Posterior cingulate gyrus (tissue), 11 donors: ENCODE measurements at places on chromosomes 7 and 10.

- no peak for DNase-seq
Observed at GRCh38 chr7:123738356-123738755, 10.4 kb downstream of the WASL start.

- no peak for DNase-seq
Observed at GRCh38 chr7:133354546-133355324, 101.9 kb downstream of the EXOC4 start.

DNA sequence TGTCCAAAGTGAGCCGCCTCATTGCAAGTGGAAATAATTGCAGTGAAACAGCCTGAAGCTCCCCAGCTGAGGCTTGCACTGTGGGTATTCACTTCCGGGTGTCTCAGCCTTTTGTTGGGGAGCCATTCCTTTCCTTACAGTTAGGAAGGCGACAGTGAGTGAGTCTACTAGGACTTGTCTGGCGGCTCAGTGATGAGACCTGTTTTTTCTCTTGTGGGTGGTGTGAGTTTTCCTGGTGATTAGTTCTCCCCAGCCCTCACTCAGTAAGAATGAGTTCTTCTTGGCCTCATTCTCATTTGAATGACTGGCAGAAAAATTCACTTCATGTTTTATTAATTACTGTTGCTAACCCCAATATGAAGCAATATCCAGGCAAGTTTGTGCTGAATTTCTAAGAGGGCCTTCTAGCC is 2.6 kb downstream of the PGAM1 start:
- no peak for DNase-seq

DNA sequence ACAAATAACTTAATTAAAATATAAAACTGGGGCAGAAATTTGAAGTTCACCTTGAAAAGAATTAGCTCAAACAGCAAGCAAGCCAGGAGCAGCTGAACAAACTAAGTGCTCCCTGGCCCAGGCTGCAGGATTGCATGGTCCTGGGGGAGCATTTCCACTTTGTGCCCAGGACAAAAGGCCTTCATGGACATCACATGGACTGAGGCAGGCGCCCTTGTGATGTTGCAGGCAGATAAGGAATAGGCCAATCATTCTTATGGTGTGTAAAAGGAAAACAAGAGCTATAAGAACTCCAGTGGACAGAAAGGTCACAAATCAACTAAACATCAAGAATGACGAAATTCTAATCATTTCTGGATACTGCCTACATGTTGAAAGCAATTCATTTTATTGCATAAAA is 17.5 kb upstream of the TECTB start:
- no peak for DNase-seq

DNA sequence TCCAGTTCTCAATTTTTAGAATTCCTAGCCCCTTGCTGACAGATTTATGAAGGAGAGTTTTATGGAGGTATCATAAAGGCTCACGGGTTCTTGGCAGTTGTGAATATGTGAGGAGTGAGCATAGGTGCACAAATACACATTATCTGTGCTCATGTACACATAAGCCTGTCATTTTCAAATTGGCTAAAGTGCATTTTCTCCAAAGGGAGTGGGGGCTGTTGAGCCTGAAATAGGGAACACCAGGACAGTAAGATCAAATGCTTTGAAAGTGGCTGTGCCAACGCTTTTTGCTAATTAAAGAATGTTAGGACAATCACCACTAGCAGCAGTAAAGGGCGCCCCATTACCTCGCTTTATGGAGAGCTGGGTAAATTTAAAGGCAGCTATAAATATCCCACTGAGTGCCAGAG is 8.3 kb upstream of the LRRC4 start:
- DNase-seq, result no peak

DNA sequence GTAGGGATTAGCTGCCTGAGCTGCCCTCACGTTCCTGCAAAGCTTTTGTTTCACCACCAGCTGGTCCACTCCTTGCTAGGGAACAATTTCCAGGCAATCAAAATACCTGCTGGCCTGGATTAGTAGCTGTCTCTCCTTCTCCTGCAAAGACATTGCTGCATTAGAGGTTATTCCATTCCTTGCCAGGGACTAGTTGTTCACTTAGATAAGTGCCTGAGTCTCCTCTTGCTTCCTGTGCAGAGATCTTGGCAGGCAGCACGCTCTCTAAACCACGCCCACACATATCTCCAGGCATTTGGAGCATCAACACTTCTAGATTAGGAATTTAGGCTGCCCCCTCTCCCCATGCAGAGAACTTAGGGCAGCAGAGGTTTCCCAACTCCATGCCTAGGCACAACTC is 150.4 kb upstream of the SMIM30 start:
- DNase-seq, result no peak

DNA sequence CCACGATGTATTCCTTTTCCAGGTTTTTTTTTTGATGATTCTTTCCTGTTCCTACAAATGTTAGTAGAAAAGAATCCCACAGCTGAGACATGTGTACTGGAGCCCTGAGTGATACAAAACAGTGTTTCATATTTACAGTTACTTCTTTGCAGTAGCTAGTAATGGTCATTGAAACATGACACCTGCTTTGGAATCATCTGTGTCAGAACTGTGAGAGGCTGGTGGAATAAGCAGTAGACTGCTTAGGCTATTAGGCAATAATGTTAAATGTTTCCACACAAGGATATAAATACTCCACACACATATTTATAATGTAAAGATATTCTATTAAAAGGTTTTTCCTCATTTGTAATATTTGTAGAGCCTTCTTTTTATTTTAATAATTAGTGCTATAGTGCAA is 394.0 kb downstream of the THSD7A start:
- no peak for DNase-seq

DNA sequence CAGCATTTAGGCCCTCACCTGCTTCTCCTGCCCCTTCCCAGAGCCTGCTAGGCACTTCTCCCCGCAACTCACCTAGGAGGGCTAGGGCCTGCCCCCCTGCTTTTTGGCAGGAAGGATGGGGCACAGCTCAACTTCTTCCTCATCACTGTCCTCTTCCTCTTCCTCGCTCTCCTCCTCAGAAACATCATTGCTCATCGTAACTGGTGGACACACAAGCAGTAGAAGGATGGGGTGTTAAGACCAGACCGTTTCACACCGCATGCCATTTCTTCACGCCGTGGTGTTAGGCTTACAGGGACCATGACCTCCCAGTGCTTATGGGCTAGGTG is 1.6 kb downstream of the NPM3 start:
- DNase-seq, result no peak

DNA sequence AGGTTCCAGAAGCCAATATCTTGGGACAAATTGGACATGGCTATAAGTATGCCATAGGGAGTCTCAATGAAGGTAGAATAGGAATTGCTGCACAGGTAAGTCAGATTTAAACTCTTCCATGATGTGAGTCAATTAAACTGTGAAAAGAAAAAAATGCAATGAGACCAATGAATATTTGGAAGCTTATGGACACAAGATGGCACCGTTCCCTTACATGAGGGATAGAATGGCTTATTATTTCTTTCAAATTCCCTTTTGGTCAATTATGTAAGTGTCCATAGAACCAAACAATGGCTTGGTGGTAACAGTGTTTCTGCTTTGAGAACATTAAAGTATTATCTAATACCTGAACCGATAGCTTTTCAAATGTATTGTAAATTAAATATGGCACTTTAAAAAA is 35.6 kb downstream of the ACADSB start:
- no peak for DNase-seq

DNA sequence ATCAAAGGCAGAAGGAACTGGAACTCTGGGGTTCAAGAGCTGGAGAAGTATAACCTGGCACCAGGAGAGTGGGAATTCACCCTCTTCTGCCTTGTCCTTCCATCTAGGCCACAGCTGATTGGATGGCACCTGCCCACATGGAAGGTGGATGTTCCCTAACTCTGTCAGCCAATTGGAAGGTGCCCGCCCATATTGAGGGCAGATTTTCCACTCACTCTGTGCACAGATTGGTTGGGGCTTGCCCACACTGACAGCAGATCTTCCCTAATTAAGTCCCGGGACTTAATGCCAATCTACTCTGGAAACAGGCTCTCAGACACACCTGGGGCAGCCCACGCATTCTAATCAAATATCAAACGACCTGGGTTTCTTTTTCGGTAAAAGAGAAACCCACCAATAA is 1142.3 kb upstream of the CELF2 start:
- DNase-seq, result no peak

- DNase-seq, result no peak
Observed at GRCh38 chr10:62021128-62021665, 119.7 kb downstream of the ARID5B start.

GRCh38 chr7:4634166-4634565 is 47.9 kb upstream of the FOXK1 start:
- DNase-seq, result no peak

GRCh38 chr7:95686109-95686508 is 86.2 kb upstream of the DYNC1I1 start:
- peak; percentile 47 for DNase-seq

DNA sequence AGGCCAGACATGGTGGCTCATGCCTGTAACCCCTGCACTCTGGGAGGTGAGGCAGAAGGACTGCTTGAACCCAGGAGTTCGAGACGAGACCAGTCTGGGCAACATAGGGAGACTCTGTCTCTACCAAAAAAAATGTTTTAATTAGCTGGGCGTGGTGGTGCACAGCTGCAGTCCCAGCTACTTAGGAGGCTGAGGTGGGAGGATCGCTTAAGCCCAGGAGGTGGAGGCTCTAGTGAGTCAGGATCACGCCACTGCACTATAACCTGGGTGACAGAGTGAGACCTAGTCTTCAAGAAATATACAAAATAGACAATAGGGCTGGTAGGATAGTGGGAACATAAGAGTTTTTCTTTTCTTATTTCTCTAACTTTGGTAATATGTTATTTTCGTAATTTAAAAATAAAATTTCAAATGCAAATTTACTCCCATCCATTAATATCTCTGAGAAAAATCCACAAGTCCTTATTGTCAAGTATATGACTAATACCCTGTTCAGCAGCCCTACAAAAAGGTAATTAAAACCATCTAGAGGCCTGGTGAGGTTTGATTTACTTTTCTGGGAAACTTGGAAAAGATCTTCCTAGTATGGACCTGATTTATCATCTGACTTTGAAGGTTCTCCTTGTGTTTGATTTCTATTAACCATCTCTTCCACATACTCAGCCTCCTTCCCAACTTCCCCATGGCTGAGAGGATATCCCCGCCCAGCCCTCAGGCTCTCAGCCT is 50.0 kb downstream of the CREB3L2 start:
- DNase-seq, result no peak

DNA sequence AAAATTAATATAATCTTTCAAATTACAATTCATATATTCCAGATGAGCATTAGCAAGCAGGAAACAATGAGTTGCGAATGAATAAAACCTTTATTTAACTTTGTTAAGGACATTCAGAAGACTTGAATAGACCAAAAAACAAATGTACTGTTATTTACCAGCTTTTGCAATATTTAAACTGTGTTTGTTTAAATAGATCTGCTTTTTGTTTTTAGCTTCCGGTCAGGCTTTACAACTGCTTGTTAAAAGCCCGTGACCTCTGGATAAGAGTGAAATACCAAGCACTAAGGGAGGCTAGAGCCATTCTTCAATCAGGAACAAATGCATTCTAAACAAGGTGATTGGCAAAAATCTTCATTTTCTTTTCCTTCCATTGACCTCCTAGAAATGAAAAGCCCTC is 184.9 kb upstream of the GNAI1 start:
- no peak for DNase-seq

GRCh38 chr10:30527623-30528428 is 93.8 kb downstream of the MAP3K8 start:
- DNase-seq, result no peak

GRCh38 chr10:1119027-1119426 is 62.8 kb downstream of the WDR37 start:
- DNase-seq, result no peak

DNA sequence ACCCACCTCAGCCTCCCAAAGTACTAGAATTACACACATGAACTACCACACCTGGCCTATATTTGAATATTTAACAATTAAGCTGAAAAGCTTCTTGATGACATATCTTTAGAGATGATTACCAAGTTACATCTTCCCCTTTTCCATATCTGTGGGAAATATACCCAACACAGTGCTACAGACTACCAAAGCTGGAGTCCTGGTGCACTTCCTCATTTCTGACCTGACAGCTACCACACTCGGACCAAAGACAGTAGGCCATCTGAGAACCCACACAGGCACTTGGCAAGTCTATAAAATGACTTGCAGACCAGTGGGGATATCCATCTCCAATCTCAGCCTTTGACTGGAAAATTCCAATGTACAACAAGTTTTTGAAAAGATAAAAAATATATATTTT is 270.4 kb upstream of the KLF14 start:
- no peak for DNase-seq
